T-helper 2 cell (primary cell): ENCODE measurements at places on chromosomes 13 and 19.

DNA sequence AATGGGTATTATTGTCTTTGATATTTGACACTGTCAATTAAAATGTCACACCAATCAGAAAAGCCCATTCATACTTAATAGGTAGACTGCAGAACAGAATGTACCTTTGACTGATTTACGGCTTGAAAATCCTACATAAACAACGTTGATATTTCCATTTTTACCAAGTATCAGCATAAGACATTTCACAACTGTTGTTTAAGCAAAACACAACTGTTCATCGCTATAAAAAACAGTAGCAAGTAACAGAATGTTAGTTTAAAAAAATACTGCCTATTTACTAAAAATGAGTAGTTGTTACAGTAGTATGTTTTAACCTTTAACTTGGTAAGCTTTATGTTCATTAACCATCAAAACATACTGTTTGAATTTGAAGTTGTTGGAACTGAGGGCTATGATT lies 1096.6 kb downstream of the PCDH17 start:
- no peak for DNase-seq

DNA sequence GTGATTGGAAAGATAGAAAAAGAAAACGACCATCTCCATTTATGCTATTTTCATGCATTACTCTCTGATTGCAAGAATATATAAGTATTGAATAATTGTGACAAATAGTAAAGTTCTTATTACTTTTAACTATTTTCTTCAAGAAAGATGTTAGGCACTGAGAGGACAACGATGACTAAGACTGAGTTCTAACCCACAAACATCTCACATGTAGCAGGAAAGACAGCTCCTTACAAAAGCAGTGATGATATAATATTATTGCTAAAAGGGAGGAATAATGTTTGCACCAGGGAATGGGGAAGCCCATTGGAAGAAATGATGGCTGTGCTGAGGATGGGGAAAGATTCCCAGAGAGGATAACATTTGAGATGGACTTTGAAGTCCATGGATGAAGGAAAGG lies 22.6 kb downstream of the RXFP2 start:
- no peak for DNase-seq

DNA sequence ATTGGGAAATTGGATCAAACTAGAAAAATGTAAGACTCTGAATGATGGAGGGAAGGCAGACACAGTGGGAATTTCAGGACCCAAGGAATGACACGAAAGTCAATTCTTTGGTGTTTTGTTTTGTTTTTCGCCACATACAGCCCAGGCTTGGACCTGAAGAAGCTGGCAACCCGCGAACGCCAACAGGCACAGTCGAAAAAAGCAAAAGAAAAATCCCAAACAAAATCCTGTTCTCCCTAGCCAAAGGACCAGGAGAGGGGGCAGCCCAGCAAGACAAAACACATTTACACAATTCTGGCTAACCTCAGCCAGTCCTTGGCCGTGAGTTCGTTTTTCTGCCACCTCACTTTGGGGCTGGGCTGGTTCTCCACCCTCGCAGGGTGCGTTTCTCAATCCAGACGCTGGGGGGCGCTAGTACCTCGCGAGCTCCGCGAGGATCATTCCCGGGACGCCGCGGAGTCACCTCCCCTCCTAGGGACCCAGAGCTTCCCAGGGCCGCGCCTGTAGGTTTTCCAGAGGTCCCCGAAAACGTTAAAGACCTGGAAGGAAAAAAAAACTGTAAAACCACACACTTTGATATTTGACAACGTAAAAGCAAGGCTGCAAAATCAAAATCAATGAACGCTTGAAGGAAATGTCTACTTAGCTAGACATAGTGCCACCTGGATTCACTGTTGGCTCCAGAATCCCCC lies 34.9 kb upstream of the TPM4 start:
- peak; percentile 69 for DNase-seq

GRCh38 chr13:48648446-48648845 lies 5.3 kb upstream of the CYSLTR2 start:
- no peak for DNase-seq

DNA sequence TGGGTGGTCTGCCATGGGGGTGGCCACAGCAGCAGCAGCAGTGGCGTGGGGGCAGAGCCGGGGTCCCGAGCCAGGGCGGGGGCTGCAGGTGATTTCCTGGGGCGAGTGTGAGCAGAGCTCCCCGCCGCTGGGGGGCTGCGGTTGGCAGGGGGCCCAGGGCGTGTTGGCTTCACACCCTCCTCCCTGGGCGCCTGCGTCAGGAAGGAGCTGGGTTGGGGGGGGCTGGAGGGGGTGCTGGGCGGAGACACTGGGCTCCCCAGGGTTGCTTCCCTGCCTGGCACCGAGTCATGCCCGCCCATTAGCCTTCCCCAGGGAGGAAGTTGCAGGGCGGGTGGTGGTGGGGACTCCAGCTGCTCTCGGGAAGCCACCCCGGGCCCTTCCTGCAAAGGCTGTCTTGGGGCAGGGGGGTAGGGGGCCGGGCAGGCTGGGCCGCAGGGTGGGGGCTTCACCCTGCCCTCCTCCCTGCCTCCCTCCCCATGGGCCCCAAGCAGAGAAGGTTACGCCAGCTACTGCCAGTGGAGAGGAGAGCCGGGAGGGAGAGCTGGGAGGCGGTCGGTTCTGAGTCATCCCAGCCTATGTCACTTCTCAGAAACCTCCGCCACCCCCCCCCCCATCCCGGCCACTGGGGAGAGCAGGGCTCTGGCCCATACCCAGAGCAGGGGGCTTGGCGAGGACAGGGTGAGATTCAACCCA lies 4.6 kb downstream of the MIDN start:
- DNase-seq = no peak

GRCh38 chr19:46773018-46773399 lies 15.4 kb downstream of the SLC1A5 start:
- no peak for DNase-seq

- no peak for DNase-seq
These were observed 38.8 kb upstream of the IGFL4 start for GRCh38 chr19:46079576-46079975.

GRCh38 chr19:6018786-6019185 lies 40.8 kb upstream of the RANBP3 start:
- no peak for DNase-seq

DNA sequence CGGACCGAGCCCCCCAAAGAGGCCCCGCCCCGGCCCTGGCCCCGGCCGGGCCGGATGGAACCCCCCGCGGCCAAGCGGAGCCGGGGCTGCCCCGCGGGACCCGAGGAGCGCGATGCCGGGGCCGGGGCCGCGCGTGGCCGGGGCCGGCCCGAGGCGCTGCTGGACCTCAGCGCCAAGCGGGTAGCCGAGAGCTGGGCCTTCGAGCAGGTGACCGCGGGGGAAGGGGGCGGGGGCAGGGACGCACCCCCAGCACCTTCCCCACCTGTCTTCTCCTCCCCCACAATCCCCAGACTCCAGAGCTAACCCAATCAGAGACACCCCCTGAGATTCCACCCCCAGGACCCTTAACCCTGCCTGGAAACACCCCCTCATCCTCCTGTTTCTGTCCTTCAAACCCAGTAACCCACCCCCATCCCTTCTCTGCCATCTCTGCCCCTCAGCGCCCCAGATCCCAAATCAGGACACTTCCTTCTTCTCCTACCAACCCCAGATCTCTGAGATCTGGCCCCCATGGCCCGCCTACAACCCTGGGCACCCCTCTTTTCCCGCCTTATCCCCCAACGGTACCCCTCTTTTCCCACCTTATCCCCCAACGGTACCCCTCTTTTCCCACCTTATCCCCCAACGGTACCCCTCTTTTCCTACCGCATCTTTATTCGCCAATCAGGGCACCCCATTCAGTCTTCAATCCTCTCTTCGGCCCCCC lies 505 bp downstream of the ZSWIM4 start:
- no peak for DNase-seq

GRCh38 chr19:33828266-33829075 lies 31.8 kb downstream of the KCTD15 start:
- no peak for DNase-seq

DNA sequence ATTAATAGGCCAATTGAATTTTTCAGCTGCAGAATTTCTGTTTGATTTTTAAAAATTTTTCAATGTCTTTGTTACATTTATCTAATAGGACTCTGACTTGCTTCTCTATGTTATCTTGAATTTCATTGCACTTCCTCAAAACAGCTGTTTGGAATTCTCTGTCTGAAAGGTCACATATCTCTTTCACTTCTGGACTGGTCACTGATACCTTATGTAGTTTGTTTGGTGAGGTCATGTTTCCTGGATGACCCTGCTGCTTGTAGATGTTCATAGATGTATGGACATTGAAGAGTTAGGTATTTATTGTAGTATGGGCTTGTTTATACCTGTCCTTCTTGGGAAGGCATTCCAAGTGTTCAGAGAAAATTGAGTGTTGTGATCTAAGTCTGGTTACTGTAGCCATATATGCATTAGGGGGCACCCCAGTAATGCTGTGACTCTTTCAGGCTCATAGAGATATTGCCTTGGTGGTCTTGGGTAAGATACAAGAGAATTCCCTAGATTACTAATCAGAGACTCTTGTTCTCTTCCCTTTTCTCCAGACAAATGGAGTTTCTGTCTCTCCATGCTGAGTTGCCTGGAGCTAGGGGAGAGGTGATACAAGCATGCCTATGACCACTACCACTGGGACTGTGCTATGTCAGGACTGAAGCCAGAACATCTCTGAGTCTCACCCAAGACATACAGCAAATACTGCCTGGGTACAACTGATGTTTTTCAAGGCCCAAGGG lies 27.8 kb downstream of the RFC3 start:
- DNase-seq = no peak

- no peak for DNase-seq
These were observed 29.2 kb upstream of the MPHOSPH8 start for GRCh38 chr13:19604306-19604705.

DNA sequence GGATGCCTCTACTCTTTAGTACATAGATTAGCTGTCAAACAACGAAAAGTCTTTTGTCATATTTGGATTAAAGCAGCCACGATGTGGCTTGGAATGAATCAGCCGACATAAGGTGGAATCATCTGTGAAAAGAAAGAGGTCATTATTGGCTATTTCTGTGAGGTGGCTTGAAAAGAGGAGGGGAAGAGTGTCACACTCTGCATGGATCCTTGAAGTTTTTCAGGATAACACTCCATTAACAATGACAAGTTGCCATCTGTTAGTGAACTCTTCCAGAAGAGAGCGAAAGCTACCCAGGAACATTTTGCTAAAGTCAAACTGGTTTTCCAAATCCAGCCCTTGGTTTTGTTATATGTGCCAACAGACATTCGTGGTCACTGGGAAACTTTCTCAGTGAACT lies 1604.8 kb downstream of the OLFM4 start:
- no peak for DNase-seq
